Islet precursor cell (in vitro differentiated cells): ENCODE measurements at places on chromosomes 5 and 9.

GRCh38 chr9:10272830-10273229, 340.0 kb downstream of the PTPRD start:
- no peak for DNase-seq

DNA sequence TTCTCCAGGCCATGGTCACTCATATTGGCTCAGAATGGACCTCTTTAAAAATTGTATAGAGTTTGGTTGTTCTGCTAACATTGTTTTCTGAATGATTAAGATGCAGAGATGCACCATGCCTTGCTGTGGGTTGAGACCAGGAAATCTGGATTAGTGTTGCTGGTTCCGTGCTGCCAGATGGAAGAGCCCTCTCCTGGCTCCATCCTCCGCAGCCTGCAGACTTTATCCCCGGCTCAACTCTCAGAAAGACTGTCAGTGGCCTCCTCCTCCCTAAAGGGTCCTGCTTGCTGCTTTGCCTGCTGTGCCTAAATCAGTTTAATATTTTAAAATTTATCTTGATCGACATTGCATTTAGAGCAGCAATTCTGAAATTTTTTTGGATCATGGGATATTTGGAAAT, 196.7 kb downstream of the TENT4A start:
- no peak for DNase-seq

GRCh38 chr5:115389799-115390382, 93.4 kb upstream of the CCDC112 start:
- peak; percentile 76 for DNase-seq

DNA sequence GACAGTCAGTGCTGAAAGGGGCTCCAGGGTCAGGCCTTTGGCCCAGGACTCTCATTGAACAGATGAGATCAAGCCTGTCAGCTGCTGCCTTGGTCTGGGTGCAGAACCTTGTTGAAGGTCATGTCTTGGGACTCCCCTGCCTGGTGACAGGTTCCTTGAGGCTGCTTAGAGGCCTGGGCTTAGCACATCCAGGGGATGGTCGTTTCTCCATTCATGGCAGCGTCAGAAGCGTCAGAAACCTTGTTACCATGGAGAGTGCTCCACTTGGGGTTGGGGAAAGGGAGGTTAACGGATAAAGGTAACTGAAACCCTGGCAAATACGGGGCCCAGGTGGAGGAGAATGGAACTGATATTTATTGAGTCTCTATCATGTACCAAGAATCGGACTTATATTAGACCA, 8.8 kb downstream of the ARPC5L start:
- DNase-seq, result peak; percentile 47

DNA sequence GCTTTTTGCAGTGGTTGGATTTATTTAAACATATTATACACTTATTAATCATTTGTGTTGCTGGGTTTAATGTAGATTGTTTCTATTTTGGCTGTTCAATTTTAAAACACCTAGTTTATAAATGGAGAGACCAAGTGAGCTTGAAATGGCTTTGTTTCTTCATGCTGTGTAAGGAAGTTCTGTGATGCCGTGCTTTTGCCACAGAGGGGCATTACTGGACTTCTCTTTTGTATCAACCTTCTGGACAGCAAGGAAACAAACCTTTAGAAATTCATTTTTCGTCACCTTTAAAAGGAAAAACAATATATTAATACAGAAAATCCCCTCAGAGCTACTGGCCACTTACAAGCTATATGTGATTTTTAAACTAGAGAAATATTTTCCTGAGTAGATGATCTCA, 81.9 kb downstream of the DMRTA1 start:
- DNase-seq, result no peak

DNA sequence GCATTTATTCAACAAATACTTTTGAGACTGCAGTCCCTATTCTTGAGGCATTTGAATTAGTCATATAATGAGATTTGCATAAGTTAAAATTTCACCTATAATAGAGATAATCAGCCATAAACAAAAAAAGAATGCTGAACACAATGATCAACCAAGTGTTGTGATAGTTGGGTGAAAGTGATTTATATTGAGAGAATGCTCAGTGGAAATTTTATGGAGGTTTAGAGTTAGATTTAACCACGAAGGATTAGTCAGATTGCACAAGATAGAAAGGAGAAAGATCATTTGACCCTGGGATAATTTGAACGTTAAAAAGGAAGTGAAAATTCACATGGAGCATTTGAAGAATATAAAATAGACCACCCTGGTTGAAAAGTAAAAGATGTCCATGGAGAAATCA, 356.2 kb downstream of the NPR3 start:
- DNase-seq, result no peak

DNA sequence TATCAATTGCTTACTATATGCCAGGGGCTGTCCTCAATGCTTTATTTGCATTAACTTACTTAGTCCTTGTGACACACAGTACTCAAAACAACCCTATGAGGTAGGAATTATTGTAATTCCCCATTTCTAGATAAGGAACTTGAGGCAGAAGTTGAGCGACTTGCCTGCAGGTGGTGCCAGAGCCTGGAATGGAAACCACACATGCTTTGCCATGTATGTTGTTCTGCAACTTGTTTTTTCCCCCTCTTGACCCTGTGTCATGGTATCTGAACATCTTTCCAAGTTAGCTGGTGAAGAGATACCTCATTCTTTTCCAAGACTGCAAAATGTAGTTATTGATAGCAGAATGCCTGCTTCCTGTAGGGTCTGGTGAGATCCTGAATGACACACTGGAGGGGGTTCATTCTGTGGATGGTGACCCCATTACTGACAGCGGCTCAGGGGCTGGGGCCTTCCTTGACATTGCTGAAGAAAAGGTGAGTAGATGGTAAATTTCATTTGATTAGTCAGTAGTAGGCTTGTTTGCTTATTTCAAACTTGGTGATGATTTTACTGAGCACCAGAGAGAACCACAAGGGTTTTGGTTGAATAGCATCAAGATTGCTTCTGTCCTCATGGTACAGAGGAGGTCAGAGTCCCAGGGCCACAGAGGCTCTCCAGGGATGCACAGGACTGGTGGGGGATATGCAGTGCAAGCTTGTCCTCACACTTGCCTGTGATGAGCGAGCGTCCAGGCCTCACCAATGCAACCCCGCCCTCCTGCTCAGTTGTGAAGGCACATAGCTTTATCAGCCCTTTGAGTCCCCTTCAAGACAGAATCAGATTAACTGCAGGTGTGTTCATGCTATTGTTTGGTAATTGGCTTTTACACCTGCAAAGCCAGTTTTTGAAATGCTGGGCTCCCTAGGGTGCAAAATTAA, 57.0 kb downstream of the COL15A1 start:
- peak; percentile 65 for DNase-seq

DNA sequence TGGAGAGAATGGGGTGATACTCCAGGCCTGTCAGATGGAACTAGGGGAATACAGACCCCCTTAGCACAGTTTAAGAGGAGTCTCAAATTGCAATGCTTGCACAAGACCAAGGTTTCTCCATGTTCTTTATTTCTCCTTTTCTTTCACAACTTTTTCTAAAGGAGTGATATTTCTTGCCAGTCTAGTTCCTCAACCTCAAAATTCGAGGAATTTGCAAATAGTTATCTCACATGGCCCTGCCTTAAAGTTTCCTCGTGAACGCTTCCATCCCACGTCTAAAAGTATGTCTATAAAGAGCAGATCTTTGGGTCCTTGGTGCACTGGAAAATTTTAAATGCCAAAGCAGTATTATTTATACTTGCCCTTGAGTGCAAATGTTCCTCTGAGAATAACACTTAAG, 373.8 kb upstream of the KLF4 start:
- no peak for DNase-seq

GRCh38 chr9:129139993-129140396, 28.8 kb downstream of the PTPA start:
- DNase-seq, result peak; percentile 99

DNA sequence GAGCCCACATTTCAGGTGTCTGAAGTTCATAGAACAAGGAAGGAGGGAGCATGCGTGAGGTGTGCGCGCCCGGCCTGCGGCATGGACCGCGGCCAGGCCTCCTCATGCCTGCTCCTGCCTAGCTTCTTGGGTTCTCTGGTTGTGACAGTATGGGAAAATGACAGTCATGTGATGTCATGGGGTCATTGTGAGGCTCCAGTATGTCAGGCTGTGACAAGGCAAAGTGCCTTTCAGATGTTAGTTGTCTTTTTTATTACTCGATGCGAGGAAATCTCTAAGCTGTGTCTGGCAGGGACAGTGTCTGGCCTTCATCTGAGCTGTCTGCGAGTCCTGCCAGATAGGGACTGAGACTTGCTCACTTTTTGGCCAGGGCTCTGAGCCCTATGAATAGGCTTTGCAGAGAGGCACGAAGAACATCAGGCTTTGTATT, 13.3 kb downstream of the UCK1 start:
- no peak for DNase-seq

DNA sequence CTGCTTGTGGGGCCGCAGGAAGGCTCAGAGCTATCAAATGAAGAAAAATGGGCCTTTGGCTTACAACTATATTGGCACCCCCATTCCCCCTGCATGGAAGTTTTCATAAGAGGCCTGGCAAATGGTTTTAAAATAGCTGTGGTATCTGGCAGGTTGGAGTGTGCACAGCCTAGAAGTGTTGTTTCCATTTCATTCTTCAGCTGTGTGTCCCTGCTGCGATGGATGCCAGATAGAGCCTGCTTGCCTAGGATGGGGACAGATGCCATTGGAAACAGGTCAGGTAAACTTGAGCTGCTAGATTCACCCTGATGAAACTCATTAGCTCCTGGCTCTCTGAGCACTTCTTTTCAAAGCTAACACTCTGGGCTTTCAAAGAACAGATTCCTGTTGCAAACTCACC, 183.3 kb downstream of the IRX1 start:
- DNase-seq, result no peak

DNA sequence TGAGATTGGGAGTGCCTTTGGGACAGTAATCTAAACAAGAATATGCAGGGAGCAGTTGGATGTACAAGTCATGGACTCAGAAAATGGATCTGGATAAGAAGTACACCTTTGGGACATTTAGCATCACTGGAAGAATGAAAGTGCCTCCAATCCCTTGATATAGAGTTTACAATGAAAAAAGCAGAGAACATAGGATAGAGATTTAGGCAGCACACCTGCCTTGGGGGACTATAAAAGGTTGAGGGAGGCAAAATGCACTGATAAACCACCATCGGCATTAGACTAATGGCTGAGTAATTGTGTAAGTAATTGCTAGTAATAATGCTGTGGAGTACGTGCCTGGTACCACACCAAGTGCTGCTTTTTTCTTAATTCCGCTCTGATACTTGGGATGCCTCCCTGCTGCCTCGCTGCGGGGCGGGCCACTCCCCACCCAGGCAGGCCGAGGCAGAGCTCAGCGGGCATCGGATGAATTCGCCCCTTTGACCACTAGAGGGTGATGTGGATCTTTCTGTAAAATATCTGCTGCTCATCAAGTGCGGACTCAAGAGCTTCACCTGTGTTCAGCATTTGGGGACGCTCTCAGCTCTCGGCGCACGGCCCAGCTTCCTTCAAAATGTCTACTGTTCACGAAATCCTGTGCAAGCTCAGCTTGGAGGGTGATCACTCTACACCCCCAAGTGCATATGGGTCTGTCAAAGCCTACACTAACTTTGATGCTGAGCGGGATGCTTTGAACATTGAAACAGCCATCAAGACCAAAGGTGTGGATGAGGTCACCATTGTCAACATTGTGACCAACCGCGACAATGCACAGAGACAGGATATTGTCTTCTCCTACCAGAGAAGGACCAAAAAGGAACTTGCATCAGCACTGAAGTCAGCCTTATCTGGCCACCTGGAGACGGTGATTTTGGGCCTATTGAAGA, 99.9 kb downstream of the ANKRD18B start:
- peak; percentile 88 for DNase-seq

- no peak for DNase-seq
Measured at GRCh38 chr5:163385271-163385670, 52.1 kb upstream of the CCNG1 start.

DNA sequence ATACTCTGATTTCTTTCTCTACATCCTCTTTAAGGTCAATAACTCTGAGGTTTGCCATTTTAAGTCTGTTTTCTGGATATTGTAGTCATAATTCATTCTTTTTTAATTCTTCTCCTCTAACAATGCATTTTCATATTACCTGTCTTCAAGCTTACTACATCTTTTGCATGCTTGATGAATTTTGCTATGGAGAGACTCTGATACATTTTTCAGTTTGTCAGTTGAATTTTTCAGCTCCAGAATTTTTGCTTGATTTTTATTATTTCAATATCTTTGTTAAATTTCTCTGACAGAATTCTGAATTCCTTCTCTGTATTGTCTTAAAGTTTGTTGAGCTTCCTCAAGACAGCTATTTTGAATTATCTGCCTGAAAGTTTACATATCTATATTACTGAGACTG, 159.8 kb upstream of the ST8SIA4 start:
- DNase-seq, result no peak

- no peak for DNase-seq
Measured at GRCh38 chr9:125415583-125416460, 154.2 kb downstream of the GAPVD1 start.

DNA sequence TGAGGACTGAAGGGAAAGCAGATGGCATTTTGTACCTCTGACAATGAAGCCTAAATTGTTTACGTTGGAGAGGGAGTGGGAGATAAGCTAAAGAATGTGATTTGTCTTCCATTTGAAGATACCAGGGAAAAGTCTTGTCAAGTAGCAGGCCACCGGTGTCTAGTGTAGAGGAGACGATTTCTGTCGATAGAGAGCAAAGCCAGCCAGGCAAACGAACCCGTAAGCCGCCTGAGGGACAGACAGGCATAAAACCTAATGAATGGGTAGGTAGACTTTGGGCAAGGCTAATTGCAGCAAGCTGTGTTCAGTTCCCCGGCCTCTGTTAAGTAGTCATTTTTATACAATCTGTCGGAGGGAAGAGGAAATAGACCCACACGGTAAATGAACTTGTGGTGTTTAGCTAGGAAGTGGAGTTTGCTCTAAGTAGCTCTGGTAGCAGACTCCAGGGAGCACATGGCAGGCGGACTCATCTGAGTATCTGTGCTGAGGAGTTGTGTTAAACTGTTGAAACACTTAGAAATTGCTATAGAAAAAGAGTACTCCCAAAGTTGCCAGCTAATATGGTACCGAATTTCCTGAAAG, 28.8 kb downstream of the SMARCA2 start:
- peak; percentile 84 for DNase-seq

GRCh38 chr9:136386018-136386417, 12.5 kb upstream of the CARD9 start:
- DNase-seq, result no peak

GRCh38 chr9:37290940-37291485, 131.5 kb upstream of the GRHPR start:
- no peak for DNase-seq

DNA sequence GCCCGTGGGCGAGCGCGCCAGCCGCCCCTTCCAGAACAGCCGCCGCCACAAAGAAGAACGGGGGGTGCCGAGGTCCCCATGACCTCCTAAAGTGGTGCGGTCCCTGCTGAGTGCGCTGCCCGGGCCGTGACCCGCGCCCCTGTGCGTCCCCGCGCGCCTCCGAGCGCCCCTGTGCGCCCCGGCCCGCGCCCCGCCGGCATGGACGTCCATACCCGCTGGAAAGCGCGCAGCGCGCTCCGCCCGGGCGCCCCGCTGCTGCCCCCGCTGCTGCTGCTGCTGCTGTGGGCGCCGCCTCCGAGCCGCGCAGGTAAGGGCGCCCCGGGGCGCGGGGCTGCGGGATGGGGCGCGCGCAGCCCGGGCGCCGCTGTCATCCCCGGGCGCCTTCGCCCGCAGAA, 384 bp downstream of the COL5A1 start:
- no peak for DNase-seq

GRCh38 chr9:107237873-107238272, 45.2 kb upstream of the RAD23B start:
- DNase-seq, result no peak
